ENCODE measurements at places on chromosomes 16 and 17.

- DNase-seq, result no peak
These were observed 2.0 kb upstream of the NOB1 start for GRCh38 chr16:69756705-69757104.

- DNase-seq, result no peak
These were observed 4.3 kb downstream of the SPDYE4 start for GRCh38 chr17:8753976-8754440.

DNA sequence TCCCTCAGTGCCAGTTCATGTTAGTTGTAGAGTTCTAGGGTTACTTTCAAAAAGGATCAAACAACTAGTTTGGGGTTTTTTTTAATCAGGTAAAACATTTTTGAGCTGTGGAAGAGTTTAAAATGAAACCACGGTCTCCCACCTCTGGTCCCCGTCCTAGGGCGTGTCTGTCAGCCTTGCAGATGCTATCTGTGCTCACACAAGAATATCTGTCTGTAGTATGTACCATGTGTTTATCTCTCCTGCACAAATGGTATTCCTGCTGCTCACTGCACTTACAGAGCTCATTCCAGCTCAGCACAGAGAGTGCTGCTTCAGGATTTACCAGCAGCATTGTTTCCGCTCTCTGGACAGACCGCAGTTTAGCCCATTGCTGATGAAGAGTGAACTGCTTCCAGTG, 38.9 kb downstream of the UBN1 start:
- DNase-seq, result no peak

- DNase-seq, result no peak
These were observed 15.8 kb downstream of the TMC6 start for GRCh38 chr17:78112518-78113471.

GRCh38 chr17:68378268-68379176, 78.8 kb downstream of the WIPI1 start:
- DNase-seq, result no peak

- DNase-seq, result no peak
These were observed 35.0 kb upstream of the ZNF423 start for GRCh38 chr16:49890876-49891275.

DNA sequence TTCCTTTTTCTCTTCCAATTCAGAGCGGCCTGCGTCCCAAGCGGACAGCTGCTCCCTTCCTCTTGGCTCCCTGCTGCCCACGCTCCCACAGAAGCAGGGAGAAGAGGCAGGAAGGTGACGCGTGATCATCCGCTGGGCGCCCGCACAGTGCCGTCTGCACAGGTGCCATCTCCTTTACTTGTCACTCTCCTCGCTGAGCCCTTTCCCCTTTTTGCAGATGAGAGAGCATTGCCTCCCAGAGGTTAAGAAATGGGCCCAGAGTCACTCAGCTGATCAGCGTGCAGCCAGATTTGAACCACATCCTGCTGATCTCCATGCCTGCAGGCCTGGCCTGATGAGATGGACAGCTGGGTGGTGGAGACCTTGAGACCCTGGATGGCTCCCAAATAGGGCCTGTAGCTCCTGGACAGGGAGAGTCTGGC, 299.8 kb downstream of the SEC14L1 start:
- no peak for DNase-seq

DNA sequence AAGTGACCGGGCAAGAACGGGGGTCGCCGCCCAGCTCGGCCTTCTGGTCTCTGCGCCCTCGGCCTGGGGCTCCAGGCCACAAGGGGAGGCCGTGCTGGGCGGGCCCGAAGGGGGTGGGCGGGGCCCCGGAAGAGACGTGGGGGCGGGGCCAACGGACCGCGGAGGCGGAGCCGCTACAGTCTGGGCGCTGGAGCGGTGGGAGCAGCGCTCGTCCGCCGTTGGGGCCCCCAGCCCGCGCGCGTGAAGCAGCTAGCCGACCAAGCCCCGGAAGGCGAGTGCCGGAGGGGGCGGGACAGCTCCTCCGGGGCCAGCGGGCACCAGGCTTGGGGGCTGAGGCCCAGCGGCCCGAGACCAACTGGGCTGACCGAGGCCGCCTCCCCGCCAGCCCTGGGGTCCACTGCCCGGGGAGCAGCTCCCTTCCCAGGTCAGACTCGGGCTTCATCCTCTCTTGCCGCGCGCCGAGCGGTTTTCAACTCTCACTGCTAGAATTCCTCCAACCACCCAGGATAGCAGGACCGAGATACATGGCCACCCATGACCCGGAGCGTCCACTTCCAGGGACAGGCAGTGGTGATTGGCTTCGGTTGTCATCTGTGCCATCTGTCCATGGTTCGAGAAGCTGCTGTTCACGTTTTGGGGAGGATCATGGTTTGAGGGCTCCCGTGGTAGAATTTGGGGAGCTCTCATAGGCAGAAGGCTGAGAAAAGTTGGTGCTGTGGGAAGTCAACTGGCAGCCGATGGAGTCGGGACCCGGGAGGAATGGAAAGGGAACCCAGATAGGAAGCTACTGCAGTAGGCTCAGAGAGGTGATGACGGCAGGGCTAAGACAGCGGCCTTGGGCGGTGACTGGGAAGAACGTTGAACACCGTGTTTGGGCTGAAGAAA, 44.6 kb upstream of the LCMT1 start:
- DNase-seq, result peak; percentile 58

GRCh38 chr16:68377667-68378393, 67.0 kb downstream of the PRMT7 start:
- DNase-seq, result no peak

DNA sequence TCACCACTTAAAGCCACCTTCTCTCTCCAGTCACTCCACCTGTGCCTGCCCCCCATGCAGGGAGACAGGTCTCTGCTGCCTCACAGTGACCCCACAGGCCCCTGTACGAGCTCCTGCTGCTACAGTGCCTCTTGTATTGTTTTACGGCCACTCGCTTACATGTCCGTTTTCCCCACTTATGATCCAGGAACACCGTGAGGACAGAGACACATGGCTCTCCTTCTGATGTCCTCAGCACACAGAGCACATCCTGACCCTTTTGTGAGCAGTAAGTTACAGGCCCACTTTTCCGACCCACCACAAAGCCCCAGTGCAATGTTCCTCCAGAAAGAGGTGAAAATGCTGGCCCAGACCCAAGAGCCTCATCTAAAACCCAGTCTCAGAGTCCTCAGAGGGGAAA, 84.8 kb upstream of the GNAO1 start:
- DNase-seq, result no peak

DNA sequence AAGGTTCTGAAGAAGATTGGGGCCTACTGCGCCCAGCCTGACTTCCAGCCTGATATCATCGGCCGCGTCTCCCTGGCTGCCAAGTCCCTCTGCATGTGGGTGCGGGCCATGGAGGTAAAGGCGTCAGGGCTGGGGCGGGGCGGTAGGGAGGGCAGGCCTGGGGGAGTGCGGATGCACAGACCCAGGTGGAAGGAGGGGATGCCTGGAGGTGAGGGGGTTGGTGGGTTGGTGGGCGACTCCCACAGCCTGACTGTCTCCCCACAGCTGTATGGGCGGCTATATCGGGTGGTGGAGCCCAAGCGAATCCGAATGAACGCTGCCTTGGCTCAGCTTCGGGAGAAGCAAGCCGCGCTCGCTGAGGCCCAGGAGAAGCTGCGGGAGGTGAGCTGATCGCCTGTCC, 26.8 kb upstream of the KDM6B start:
- no peak for DNase-seq

GRCh38 chr17:12386225-12386624, 279.5 kb upstream of the MYOCD start:
- DNase-seq, result no peak

DNA sequence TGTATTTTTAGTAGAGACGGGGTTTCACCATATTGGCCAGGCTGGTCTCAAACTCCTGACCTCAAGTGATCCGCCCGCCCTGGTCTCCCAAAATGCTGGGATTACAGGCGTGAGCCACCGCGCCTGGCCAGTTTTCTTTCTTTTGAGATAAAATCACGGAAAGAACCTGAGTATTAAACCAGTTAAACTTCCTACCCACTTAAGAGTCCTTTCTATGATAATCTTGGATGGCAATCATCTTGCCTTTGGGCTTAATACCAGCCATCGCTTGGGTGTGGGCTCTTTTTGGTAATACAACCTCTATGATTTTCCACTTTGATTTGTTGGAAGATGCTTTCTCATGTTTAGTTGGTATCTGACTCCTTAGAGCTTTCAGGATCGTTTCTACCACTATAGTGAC, 24.0 kb downstream of the PITPNC1 start:
- DNase-seq, result no peak

GRCh38 chr17:55677446-55677845, 45.2 kb downstream of the TMEM100 start:
- no peak for DNase-seq

DNA sequence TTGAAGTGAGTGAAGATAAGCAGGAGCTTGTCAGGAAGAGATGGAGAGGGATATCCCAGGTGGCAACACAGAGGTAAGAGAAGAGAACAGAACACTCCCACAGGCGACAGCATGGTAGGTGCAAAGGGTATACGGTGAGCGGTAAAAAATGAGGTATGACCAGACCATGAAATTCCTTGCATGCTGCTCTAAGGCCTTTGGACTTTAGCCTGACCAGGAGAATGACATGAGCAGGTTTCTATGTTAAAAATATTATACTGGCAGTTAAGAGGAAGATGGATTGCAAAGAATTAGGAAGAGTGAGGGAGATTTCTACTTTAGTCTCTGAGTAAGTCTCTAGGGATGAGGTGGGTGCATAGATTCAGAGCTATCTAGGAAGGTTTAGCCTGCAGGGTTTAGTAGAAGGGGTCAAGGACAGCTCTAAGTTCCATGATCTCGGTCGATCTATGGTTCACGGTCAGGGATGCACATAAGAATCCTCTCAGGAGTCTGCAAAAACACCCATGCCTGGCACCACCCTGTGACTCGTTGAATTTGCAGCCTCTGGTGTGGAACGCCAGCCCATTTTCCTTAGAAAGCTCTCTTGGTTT, 65.7 kb downstream of the HLF start:
- no peak for DNase-seq

- DNase-seq, result no peak
These were observed 31.2 kb downstream of the NXN start for GRCh38 chr17:948284-948852.

- no peak for DNase-seq
These were observed 57.9 kb upstream of the SLC12A3 start for GRCh38 chr16:56807011-56807675.

DNA sequence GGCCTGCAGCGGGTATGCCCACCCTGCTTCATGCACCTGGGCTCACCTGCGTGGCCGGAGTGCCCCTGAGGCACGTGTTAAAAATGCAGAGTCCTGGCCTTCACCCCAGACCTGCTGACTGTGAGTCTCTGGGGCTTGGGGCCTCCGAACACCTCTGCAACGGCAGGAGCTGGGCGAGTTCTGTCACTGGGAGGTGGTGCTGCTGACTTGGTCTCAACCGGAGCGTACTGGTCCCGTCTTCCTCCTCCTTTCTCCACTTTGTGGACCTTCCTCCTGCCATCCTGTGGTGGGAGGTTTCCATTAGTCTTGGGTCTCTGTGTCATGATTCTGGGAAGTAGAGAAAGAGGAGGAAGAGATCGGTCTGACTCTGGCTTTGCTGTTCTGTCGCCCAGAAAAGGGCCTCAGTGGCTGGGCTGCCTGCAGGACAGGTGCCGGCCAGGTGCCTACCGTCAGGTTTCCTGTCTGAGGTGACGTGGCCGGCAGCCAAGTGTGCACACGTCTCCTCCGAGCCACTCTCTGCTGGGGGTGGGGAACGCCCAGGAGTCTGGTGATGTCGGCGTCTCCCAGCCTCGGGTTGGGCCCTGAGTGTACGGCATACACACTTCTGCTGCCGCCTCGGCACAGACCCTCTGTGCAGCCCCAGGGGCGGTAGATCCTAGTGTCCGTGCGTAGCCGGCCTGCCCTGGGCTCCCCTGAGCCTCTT, 6.9 kb downstream of the TSC2 start:
- DNase-seq, result no peak

DNA sequence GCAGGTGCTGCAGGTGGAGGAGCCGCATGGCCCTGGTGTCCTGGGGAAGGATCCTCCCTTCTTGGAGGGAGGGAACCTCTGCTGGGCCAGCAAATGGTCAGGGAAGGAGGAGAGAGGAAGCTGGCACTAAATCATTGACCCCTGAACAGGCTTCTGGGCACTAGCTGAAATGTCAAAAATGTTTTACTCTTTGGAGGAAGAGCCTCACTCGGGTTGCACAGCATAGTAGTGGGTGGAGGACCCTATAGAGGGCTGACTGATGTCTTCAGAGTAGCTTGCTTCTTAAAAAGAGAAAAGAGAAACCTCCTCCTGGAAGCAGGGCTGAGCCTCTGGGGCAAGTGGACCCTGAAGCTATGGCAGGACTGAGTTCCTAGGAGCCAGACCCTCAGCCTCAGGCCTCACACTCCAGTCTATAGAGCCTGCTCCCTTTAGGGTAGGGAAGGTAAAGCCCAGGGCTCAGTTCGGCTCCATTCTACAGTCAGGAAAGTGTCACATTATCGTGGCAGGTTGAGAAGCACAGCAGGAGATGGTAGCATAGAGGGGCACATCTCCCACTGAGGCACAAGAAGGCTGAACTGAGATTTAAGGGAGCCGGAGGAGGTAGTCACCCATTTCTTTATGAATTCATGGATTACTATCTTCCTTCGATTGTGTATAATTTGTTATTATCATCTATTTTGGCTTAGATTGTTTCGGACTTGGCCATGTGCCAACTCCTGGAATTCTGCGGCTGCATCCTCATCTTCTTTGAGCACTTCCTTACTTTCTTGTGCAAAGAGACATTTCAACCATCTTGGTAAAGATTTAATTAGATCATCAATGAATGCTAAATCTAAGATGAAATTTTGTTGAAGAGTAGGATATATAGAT, 7.3 kb upstream of the CUEDC1 start:
- DNase-seq, result no peak

DNA sequence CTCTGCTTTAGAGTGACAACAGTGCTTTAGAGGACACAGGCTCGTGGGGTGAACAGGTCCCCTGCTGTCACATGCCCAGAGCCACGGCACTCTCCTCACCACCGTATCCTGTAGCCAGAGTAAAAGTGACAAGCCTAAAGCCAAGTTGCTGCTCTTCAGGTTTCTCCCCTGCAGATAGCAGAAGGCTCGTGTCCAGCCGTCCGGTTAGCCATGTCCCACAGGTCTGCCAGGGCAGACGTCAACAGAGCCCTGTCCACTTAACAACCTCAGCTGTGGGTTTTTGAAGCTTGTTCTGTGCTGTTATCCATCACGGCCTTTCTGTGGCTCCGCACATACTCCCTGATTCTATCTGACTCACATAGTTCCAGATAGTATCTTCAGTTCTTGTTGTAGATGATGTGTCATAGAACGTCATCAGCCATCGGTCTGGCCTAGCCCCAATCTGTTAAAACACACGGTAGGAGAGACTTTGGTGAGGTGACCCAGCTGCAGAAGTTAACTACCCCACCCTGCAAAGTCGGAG, 100.7 kb downstream of the SOCS1 start:
- no peak for DNase-seq
